Keratinocyte (primary cell): ENCODE measurements at places on chromosomes 3 and 15. TPM values are rescaled to one million over a fixed set of nuclear protein-coding genes. Genes with fewer than 3 reads are reported as not detected.

Gene ZNF662
- polyA plus RNA-seq = 0.57 to 1.4 TPM (median 1.1 TPM) in 3 replicates

Gene PYGO1
- 1.5 to 2.2 TPM (median 2.0 TPM) in 3 replicates for polyA plus RNA-seq

DNA sequence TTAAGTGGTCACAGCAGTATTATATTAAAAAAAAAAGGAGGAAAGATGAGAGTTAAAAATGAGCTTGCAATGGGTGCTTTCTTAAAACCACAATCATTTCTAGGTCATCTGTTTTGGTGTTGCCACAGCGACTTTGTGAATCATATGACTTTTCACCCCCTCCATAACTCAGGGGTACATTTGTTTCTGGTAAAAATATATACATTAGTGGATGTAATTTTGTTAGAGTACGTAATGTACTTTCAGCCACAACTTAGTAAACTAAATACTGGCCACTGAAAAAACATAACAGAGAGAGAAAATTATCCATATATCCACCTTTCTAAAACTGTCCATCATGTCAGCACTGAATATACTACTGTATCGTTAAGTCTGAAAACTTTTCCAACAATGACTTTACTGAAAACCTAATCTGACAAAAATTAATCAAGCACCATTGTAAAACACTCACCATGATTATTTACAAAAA lies 3.4 kb downstream of the ANKRD28 start:
- no peak for DNase-seq

DNA sequence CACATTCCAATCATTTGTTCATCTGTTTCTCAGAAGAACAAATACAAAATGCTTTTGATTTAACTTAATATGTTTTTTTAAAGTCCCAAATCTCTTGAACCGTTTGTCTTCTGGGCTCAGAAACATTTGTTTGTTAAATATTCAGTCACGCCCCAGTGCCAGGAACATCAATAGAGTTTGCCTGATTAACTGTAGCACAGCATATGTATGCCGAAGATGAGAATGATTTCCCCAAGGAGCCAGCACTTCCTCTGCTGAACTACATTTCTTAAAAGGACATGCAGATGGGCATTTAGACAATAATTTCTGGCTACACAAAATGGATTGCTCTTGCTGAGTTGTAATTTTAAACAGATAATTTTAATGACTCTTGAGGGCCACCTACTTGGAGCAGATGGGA lies 191.6 kb upstream of the FAM3D start:
- no peak for DNase-seq

- no peak for DNase-seq
Measured at GRCh38 chr15:53739651-53740050, 19.8 kb downstream of the WDR72 start.

DNA sequence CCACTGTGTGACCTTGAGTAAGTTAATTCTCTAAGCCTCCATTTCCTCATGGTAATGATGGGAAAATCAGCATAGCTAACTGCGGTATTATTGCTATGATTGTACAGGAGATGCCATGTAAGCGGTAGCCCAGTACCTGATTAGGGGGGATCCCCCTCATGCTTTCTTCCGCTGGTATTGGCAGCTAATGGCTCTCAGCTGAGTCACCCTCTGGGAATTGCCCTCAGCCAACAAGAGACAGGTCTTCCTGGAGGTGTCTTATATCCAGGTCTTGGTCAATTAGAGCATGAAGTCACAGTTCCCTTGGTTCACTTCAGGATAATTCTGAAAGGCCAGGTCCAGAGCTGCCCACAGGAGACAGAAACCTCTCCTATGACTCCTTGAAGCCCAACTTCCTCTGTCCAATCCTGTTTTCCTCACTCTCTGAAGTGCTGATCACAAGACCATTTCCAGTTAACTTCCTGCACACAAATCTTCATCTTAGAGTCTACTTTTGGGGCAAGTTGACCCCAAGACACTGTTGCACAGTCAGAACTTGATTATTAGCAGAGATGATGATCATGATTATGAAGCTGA lies 724.7 kb upstream of the ZNF385D start:
- DNase-seq = no peak

DNA sequence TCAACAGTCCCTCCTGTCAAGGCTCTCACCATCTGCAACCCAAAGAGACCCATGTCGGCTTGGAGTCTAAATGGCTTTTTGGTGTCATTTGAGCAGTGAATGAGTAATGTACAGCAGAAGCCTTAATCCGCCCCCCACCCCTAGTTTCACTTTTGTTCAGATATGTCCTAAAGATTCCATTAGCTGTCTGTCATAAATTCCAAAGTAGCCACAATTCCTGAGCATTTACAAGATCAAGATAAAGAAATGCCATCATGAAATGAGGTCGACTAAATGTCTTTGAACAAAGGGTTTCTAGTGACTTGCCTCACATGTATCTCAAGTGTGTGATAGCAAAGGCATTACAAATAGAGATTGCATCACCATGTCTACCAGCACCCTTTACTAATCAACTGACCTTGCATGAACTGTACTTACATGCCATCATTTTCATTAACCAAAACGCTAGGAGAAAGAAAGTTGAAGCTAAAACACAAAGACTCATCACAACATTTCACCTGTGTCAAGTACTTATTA lies 123.8 kb upstream of the PHLDB2 start:
- DNase-seq = peak; percentile 80

DNA sequence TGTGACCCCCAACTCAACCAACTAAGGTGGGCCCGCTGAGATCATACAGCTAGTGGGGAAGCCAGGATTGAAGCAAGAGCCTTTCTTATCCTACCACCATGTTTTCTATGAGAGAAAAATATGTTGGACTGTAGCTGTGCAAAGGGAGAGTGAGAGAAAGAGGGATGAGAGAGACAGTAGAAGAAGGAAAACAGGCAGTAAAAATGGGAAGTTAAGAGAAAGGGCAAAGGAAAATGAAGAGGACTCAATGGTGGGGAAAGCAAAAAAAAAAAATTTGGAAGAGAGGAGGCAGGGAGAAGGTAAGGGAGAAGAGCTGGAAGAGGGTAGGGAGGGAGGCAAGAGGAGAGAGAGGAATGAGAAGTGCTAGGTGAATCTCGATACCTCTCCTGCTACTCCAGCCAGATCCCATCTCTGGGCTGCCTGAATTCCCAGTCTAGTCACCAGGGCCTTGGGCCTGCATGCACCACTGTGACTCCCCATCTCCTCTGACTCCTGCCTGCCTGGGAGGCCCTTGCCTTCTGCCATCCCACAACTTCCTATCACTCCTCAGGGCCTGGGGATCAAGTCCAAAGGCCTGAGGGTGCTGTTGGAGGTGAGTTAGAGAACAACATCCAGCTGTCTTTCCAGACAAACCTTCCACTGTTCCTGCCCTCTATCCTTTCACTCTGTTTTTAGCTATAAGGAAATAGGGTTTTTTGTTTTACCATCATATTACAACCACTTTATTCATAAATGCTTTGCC lies 15.7 kb downstream of the FAM81A start:
- DNase-seq = no peak

DNA sequence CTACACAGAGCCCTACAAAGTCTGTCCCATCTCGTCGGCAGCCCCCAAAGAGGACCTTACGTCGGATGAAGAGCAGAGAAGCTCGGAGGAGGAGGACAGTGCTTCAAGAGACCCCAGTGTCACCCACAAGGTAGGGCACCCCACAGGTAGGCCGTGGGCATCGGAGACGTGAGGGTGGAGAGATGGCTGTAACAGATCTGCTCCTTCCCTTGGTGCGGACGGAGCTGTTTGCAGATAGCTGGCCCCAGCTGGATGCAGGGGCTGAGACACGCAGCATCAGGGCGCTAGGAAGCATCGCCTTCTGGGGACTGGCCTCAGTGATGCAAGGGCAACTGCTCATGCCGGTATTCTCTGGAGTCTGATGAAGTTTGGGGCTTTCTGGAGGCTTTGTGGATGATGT lies 45.4 kb downstream of the FGD5 start:
- DNase-seq = no peak
